A549 treated with dexamethasone at 1 μM for 4 hours (cell line): ENCODE measurements at places on chromosomes 12 and 14. TPM values are rescaled to one million over a fixed set of nuclear protein-coding genes. Genes with fewer than 3 reads are reported as not detected.

GDF3 gene
- not detected in 5 replicates for total RNA-seq

LAG3 gene
- total RNA-seq: 0.56 to 1.7 TPM (median 1.3 TPM) in 5 replicates

SLC24A4 gene
- 0.19 to 0.41 TPM (median 0.25 TPM) in 5 replicates for total RNA-seq

TMEM229B gene
- total RNA-seq: 0.13 to 0.24 TPM (median 0.21 TPM) in 5 replicates

KCNH3 gene
- total RNA-seq: 1.2 to 2.2 TPM (median 2.1 TPM) in 5 replicates

MUCL1 gene
- not detected in 5 replicates for total RNA-seq

KRT78 gene
- 0.12 to 0.36 TPM (median 0.19 TPM) in 4 of 5 replicates, not detected in the other for total RNA-seq

PLEK2 gene
- total RNA-seq: 15.0 to 25.3 TPM (median 16.8 TPM) in 5 replicates
